Muscle of leg (tissue), 16 donors: ENCODE measurements at places on chromosomes 13 and 19.

- no peak for DNase-seq
Observed at GRCh38 chr19:46475986-46476385, 4.6 kb upstream of the PNMA8A start.

DNA sequence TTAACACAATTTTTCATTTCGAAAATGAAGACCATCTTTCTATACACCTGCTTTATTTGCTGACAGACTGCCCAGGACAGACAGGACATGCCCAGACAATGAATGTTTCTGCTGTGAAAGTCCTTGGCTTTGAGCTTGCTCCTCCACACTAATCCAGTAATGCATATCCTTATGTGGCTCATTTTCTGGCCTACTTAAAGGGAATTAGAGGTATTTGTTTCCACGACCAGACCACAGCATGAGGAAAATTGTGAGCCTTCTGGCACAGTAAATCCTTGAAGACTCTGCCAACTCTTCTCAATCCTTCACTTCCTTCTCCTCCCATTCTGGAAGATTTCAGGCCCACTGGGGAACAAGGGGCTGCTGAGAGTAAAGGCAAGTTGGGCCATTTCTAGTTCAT lies 25.7 kb downstream of the CCDC70 start:
- DNase-seq: peak; percentile 50

DNA sequence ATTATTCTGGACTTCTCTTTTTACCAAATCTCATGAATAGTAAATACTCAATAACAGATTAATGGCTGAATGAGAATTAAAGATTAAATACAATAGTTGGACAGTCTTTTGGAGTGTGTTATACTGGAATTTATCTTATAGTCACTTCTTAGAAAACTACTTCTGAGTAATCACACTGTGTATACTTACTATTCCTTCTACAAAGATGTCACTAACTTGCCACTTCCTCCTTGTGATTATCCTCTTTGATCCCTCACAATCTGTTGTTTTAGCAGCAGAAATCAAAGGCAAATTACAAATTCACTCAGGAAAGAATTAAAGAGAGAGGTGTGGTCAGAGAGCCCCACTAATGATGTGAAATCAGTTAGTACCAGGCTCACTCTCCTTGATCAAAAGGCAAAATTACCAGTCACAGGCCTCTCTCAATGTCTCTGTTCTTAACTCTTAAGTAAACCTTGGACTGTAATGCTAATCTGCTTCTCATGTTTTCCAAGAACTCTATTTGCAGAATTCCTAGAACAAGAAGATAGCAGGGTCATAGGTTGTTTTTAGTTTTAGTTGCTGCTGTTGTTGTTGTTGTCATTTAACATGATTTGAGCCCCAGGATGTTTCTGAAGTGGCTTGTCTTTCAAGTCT lies 37.3 kb upstream of the FNDC3A start:
- no peak for DNase-seq

- DNase-seq: no peak
Observed at GRCh38 chr19:3178377-3178972, at the start of gene S1PR4. Gene S1PR4, plus strand, starts transcription at chr19:3178769. Its CDS starts 24 bp downstream, at chr19:3178793.
